8988T (cell line): ENCODE measurements at places on chromosomes 16 and 17.

GRCh38 chr16:85019659-85020245 is 7.8 kb upstream of the KIAA0513 start:
- DNase-seq = no peak

DNA sequence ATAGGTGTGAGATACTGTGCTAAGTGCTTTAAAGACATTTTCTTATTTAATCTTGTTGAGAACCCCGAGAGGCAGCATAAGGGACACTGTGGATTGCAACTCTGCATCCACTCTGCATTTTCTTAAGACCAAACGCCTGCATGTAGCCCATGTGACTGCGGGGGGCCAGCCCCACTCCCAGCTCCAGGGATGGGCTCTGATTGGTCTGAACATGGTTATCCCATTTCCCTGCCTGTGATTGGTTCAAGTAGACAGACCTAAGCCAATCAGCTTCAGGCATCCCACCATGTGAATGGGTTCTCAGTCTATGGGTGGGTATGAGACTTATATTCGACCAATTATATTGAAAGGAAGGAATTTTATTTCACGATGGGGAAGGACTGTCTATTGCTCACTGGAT is 33.2 kb upstream of the USP7 start:
- DNase-seq = no peak

- DNase-seq = no peak
Measured at GRCh38 chr16:78778101-78779004, 678.9 kb downstream of the WWOX start.

DNA sequence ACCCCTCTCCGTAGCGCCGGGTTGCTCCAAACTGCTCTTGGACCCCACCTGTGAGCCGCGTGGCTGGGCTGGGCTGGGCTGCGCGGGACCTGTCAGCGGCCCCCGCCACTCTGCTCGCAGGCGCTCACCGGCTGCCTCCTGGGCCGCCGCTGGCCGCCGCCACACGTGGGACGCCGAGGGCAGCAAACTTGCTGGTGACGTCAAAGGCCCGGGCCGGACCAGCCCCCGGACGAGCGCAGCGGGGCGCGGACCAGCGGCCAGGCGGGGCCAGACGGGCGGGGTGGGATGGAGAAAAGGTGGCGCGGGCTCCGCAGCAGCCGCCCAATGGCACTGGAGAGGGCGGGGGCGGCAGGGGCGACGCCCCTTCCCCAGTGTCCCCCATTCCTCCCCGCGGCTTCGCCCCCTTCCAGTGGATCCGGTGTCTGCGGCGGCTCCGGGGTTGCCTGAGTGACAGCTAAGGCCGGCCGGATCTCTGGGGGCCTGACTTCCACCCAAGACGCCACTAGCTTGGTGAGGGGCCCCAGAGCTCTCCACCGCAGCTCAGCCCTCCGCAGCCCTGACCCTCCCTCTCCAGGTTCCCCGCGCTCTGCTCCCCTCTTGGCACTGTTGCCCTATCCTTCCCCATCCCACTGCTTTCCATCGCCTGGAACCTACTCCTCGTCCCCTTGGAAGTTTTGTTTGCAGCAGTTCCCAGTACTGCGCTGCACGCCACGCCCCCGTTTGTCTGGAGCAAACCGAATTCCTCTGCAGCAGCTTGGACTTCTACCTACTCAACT is at the start of gene HS3ST3A1:
TSS of gene HS3ST3A1 (minus strand) at position 154 of the 776 bp plus-strand sequence. CDS start 800 bp downstream, outside the sequence.
- no peak for DNase-seq

DNA sequence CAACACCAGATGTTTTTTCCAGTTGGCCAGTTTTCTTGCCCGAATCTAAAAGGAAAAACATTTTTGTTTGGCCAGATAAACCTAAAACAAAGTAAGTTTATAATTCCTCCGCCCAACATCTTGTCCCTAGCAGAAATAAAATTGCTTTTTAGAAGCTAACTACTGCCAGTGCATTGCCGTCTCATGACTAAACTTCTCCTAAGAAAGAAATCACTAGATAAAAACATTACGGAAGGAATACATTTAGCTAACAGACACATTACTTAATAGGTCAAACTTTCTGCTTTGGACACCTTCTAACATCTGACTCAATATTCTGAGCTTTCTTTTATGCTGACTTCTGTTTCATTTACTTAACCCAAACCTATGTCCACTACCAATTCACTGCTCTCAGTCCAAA is 36.2 kb downstream of the FBXL20 start:
- DNase-seq = no peak

GRCh38 chr16:15874745-15875314 is 13.6 kb downstream of the CEP20 start:
- no peak for DNase-seq
